Occipital lobe (tissue), 3 donors: ENCODE measurements at places on chromosomes 12 and 14.
A peak's percentile ranks its signal among the peaks of the same experiment; 100 is the strongest.

DNA sequence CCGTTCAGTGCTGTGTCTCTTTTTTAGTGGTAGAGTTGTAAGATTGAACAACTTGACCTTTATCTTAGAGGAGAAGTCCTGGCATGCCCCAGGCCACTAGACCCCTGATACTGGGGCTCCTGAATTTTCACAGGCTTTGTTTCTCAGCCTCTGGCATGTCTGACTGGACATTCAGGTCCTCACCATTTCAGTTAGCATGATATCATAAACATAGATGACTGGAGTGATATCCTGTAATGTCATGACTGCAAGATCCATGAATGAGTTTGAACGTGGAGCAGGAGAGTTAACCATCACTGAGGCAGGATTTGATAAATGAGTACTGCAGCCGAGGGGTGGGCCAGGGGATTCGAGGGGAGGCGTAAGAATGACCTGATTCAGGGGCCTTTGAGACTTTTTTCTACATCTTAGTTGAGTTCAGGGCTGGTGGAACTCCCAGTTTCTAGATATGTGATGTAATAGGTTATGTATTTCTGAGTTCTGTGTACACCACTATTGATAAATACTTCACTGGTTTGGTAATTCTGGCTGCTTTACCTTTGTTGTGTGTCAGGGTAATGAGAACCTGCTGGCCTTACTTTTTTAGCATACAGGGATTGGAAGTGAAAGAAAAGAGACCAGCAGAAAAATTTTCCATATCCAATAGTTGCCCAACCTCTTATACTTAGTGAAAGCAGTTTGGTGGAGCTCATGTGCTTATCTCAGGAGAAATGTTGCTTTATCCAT, 217.0 kb downstream of the SYNE2 start:
- no peak for DNase-seq

- DNase-seq: no peak
Observed at GRCh38 chr14:102353126-102353619, 9.5 kb downstream of the CINP start.

- DNase-seq: no peak
Observed at GRCh38 chr14:90534838-90535555, 138.2 kb downstream of the CALM1 start.

DNA sequence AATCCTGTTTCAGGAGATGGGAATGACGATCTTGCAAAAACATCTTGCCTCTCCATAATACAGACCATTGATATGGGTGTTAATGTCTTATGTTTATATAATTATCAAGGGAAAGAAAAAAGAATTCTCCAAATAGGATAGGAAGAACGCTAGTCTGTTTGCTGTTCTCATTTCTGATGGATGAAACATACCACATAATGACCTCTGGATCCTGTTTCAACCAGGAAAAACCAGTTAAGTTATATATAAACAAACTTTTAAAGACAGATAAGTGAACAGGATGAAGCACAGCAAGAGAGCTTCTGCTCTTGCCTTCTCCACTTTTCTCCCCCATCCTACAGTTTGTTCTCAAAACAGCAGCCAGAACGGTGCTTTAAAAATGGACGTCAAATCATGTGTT, 27.8 kb downstream of the COQ6 start:
- no peak for DNase-seq

GRCh38 chr14:96380735-96381134, 11.2 kb upstream of the AK7 start:
- no peak for DNase-seq

DNA sequence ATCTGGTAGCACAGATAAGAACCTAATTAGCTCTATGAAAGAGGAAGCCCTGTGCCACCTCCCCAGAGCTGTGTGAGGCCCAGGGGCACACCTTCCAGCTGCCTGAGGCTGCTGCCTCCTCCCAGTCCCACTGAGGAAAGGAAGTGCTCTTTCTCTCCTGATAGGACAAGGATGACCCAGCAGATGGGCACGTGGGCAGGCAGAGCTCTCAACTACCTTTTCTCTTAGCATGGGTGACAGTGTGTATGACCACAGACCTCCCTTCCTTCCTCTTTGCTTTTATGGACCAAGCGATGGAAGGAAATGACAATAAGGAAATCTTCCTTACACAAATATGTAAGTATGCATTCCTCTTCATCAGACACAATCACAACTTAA, 127.6 kb upstream of the AMIGO2 start:
- no peak for DNase-seq

DNA sequence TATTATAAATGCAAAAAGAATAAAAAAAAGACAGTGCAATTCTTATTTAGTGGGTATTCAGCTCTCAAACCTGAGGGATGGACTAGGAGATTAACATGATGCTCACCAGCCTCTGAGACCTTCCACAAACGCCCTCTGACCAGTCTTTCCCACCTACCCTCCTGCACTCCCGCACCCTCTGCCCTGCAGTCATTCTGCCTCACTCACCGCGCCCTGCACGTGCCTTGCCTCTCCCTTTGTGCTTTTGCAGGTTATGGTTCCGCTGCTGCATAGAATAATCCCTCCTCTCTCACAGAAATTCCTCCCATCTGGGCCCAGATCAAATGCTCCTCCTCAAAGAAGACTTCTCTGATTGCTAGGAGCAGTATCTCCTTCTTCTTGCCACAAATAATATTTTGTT, 28.5 kb upstream of the TMCC3 start:
- no peak for DNase-seq

DNA sequence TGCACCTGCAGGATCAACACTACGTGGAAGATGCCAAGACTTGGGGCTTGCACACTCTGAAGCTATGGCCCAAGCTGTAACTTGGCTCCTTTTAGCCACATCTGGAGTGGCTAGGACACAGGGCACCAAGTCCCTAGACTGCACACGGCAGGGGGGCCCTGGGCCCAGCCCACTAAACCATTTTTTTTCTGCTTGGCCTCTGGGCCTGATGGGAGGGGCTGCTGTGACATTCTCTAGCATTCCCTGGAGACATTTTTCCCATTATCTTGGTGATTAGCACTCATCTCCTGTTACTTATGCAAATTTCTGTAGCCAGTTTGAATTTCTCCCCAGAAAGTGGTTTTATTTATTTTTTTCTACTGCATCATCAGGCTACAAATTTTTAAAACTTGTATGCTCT, 1080.7 kb downstream of the LRFN5 start:
- DNase-seq: no peak

- DNase-seq: no peak
Observed at GRCh38 chr14:54310151-54310850, 86.5 kb upstream of the CDKN3 start.

DNA sequence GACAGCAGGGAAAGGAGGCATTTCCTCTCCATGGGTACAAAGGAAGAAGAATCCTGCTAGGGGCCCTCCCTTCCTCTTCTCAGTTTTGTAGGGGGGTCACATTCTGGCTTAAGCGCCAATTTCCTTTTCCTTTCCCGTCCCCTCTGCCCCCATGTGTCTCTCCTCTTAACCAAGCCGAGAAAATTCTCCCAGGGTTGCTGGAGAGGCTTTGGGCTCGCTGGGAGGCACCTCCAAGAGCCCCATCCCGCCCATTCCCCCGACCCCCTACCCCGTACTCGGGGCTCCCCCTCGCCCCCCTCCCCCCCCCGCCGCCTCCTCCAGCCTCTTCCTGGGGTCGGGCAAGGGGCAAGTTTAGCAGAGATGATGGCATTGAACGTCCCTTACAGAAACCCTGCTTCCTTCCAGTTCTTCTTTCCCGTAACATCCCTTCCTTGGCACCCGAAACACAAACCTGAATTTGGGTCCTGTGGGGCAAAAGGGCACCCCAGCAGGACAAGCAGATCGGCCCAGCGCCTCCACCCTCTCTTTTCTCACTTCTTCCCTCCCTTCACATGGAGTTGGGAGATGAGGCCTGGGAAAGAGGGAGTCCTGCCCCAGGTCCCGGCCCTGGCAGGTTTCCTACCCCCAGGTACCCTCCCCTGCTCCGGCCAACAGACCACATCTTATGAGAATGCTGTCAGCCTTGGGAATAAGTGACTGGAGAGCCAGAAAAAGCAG, 13.7 kb downstream of the PLEKHG6 start:
- no peak for DNase-seq

- DNase-seq: no peak
Observed at GRCh38 chr12:16359512-16360491, 12.4 kb downstream of the MGST1 start.

DNA sequence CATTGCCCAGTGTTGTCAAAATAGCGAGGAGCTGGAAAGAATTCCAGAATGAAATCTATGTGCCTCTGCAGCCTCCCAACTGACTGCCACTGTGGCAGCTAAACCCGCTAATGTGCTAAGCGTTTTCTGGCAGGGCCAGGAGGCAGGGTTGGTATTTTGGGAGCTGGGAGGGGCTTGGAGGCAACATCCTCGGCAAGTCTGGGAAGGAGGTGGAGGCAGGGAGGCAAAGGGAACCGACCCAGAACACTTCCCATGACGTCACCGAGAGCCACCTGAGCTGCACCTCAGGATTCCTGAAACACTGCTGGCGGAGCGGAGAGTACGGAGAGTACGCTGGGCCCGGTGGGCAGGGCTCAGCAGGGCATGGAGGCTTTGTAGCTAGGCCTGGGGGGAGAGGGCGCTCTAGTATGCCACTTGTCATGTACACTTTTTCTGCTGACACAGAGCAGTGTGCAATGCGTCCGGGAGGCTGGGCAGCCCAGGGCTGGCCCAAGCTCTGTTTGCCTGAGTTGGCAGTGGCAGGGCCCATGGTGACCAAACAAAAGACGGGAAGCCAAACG, 81.5 kb downstream of the DPF3 start:
- peak; percentile 63 for DNase-seq

GRCh38 chr12:132432721-132433577, 57.0 kb upstream of the FBRSL1 start:
- no peak for DNase-seq

GRCh38 chr12:52900166-52900895, 4.5 kb downstream of the KRT8 start:
- DNase-seq: no peak

GRCh38 chr14:63345826-63346225, 27.1 kb upstream of the GPHB5 start:
- DNase-seq: no peak

DNA sequence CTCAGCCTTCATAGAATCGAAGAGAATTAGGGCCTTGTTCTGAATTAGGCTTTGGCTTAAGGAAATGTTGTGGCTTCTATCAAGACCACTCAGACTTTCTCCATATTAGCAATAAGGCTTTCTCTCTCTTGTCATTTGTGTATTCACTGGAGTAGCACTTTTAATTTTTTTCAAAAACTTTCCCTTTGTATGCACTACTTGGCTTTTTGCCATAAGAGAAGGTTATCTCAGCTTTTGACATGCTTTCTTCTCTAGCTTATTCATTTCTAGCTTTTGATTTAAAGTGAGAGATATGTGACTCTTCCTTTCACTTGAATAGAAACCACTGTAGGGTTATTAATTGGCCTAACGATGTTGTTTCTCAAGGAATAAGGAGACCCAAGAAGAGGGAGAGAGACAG, 244.2 kb downstream of the GPHN start:
- DNase-seq: no peak

- no peak for DNase-seq
Observed at GRCh38 chr14:104758981-104759969, 6.3 kb downstream of the SIVA1 start.

DNA sequence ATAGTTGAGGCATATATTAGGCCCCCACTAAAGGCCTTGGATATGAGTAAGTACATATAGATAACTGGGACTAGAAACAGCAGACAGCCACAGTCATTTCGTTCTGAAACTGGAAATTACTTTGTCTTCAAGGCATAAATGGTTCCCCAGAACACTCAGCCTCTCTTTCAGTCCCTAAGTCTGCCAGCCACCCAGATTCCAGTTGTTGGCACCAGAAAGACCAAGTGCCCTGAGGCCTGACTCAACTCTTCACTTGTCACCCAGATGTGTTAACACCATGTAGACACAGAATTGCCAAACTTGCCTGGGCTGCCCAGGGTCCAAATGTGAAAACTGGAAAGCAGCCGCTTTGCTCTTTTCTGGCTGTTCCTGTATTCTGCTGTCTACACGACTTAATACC, 3.0 kb upstream of the LGALS3 start:
- DNase-seq: no peak
